Activated naive CD4-positive, alpha-beta T cell (primary cell): ENCODE measurements at places on chromosomes 4 and X.

- no peak for DNase-seq
These were observed 47.2 kb downstream of the CLOCK start for GRCh38 chr4:55499495-55499894.

DNA sequence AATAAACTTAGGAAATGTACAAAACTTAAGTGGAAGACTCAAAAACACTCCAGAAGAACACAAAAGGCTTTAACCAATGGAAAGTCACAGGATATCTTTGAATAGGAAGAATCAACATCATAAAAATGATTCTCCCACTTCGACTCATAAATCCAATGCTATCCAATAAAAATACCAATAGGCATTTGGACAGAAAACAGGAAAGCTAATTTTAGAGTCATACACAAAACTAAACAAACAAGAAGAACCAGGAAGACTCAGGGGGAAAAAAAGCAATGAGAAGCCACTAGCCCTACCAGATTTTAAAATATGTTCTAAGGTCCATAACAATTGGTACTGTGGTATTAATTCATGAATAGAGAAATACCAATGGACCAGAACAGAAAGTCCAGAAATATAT is 28.2 kb downstream of the SLC9A7 start:
- DNase-seq, result no peak

DNA sequence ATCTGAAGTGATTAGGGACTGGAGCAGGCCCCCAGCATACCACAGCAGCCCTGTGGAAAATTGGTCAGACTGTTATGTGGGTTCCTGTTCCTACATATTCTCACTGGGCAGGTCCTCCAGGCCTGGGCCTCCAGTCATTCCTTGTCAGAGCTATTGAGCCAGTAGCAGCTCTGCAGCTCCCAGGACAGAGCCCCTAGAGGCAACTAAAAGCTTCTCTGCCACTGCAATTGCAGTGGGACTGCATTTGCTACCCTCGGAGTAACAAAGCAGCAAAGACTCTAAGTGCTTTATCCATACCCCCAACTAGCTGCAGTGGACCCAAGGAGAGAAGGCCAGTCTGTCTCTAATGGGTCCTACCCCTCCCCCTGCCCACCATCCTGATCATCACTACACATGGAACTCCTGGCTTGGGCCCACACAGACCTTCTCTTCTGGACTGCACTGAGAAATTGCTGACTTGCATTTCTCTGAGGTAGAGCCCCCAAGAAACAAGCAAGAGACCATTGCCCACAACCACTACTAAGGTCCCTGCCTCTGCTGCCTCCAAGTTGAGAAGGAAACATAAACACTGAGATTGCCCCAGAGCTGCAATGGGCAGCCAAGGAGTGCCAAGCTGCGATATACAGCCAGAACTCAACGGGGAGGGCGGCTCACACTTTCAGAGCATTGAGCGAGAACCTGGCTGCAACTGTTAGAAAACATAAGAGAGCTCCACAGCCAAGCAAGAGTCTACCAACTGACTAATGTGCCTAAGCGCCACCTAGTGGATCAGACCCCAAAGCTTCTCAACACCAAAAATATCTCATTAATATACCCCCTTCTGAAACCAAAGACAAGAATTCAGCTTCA is 738.7 kb upstream of the NDST4 start:
- no peak for DNase-seq

GRCh38 chr4:148634476-148634875 is 192.3 kb upstream of the NR3C2 start:
- DNase-seq, result no peak

GRCh38 chr4:74840936-74841509 is 46.7 kb upstream of the BTC start:
- no peak for DNase-seq

DNA sequence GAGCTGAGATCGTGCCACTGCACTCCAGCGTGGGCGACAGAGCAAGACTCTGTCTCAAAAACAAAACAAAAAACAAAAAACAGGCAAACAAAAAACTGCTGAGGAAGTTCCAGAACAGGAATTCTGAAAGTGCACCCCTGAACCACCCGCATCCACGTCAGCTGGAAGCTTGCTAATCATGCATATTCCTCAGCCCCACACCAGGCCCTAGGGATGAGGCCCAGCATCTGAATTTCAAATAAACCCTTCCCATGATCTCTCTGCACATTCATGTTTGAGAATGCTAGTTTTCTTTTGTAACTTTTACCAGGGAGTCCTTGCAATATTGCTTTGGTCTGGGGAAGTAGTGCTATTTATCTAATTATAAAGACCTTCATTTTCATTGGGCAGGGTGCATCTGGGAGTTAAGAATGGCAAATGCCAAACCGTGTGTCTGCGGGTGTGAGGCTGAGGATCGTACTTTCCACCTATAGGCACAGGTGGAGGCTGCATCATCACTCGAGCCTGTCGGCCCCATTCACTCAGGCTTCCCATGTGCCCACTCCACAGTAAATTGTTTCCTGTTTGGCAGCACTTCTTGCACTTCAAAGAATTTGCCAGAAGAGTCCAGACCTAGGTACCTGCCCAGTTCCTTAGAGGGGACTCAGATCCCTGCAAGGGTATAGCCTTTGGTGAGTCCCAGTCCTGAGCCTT is 23.6 kb downstream of the CCKAR start:
- no peak for DNase-seq

GRCh38 chr4:109979920-109980717 is 67.4 kb downstream of the EGF start:
- DNase-seq, result no peak

DNA sequence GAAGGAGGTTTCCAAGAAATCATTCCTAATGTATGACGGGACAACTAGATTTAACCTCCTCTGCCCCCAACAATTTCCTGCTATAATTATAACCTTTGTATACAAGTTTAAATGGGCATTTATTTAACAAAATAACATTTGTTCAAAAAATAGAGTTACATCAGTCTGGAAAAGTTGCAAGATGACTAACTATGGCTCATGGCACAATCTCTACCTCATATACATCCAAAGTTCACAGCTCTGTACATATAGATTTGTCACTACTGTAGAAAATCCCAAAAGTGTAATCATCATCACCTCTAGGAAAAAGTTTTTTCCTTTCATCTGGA is 3.8 kb upstream of the RPS6KA3 start:
- no peak for DNase-seq

DNA sequence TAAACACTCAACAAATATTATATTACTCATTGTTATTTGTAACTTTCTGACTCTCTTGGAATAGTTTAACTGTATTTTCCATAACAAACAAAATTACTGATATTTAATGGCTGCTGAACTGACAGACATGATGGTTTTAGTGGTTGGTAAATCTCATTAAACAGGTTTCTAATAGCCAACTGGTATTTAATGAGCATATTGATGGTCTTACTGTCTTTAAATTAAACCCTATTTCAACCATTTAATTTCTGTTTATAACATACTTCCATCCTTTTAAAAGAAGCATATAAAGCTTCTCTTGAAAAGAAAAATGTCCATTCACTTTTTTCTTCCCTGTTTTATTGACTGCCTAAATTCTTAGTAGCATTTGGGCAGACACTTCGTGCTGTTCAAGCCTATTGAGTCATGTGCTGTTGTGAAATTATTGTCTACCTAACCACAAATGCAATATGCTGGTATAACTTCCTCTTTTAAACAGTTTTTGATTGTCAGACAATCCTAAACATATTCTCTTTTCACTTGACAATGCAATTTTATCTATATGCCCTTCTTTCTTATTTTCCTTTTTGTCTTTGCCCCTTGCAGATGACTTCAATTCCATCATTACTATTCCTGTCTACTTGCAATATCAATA is 163.9 kb upstream of the SLC7A11 start:
- DNase-seq, result no peak

GRCh38 chrX:69314436-69315348 is 149.4 kb upstream of the PJA1 start:
- DNase-seq, result no peak

GRCh38 chrX:37993837-37994619 is 12.3 kb upstream of the SYTL5 start:
- DNase-seq, result no peak

GRCh38 chr4:8675383-8675782 is 82.8 kb downstream of the CPZ start:
- no peak for DNase-seq

- no peak for DNase-seq
These were observed 182.0 kb downstream of the ANKRD50 start for GRCh38 chr4:124530464-124531077.

DNA sequence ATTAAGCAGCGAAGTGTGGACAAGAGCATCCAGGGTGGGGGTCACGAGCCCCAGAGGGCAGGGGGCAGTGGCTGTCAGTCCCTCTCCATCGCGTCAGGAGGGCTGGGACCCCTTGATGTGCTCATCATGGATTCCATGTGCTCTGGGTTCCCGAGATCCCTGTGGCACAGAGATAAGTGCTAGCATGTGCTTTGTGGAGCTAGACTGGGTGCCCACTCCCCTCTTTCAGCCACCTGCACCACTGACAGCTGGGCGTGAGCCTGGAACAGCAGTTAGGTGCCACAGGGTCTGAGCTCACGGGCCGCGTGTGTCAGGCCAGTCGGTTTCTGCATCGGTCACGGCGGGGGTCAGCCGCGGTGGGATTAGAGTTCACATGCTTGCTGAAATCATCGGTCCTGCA is 24.3 kb downstream of the CPZ start:
- DNase-seq, result no peak

GRCh38 chrX:123818243-123818642 is 41.6 kb upstream of the XIAP start:
- no peak for DNase-seq

DNA sequence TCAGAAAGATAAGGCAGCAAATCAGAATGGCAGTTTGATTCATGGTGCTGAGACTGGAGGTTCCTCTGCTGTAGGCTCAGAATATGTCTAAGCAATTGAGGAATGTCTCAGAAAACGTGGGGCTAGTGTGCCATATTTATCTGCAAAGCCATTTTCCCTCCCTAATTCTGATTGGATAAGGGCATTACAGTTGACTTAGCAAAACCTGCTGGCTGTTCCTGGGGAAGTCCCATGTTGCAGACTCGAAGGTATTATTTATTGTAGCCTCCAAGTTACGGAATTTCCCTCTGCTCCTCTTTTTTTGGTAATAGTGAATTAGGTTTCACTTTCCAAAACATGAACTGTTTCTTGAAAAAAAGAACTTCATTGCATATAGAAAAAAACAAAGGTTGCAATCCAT is at the start of gene CXCL10:
TSS of gene CXCL10 (minus strand) at position 109 of the 400 bp plus-strand sequence. CDS start at position 43, 66 bp downstream.
- DNase-seq, result no peak

GRCh38 chrX:101659601-101660063 is at the start of gene ARMCX2:
TSS of gene ARMCX2 (minus strand) at chrX:101659850. CDS start at chrX:101657588, 2,262 bp downstream.
- DNase-seq, result no peak

DNA sequence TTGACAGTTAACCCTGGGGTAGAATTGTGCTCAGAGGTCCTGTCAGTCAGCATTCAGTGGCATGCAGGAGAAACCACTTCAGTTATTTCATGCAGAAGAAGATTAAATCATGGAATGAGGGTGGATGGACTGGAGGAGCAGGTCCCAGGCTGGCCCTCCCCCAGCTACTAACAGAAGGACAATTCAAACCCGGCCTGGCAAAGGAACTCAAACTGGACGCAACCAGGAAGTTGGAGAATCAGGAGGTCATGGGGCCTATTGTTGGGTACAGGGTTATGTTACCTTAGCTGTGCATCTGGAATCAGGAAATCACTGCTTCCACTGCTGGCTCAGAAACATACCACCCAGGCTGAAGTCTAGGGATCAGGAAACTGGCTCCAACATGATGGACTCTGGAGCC is 121.4 kb downstream of the GPAT3 start:
- DNase-seq, result no peak

- no peak for DNase-seq
These were observed 648 bp upstream of the SCD5 start for GRCh38 chr4:82799006-82799881.

- no peak for DNase-seq
These were observed 38.8 kb downstream of the MAML3 start for GRCh38 chr4:140115140-140115539.

- DNase-seq, result no peak
These were observed 70.2 kb upstream of the MAGEB2 start for GRCh38 chrX:30144971-30145731.

DNA sequence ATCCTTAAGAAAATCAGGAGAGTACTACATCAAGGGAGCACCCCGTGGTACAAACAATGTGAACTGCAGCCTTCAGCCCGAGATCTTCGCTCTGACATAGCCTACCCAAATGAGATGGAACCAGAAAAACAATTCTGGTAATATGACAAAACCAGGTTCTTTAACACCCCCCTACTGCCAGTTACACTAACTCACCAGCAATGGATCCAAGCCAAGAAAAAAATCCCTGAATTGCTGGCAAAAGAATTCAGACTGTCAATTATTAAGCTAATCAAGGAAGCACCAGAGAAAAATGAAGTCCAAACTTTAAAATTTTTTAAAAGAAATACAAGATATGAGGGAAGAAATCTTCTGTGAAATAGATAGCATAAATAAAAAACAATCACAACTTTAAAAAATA is 101.7 kb upstream of the KLF8 start:
- DNase-seq, result no peak

GRCh38 chrX:136585262-136585661 is 53.2 kb downstream of the VGLL1 start:
- DNase-seq, result no peak

GRCh38 chrX:133435544-133436124 is 20.3 kb upstream of the GPC4 start:
- no peak for DNase-seq

GRCh38 chr4:121199742-121200561 is 35.8 kb upstream of the TNIP3 start:
- peak; percentile 5 for DNase-seq

DNA sequence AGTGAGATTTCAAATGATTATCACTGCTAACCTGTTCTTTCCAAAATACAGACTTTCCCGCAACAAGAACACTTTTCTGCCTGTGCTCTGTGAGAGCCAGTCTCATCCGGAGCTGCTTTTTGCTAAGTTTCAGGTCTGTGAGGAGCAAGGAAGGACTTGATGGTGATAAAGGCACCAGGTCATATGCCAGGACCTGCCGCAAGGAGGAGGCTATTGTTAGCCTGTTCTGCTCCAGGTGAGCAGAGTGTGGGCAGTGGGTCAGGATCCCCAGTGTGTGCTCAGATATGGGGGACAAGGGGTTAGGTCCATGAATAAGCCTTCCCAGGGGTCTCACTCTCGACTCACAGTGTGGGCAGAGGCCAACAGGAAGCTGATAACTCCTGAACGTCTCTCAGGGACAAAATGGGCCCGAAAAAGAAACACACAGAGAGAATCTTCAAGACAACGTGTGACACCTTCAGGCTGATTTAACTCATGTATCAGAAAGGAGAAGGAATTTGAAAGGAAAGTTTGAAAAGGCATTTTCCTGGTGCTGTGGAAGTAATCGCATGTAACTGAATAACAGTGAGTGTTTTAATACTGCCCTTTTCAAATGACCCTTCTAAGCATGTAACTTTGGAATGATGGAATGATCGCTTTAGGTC is 57.7 kb upstream of the PDLIM3 start:
- DNase-seq, result no peak
